ENCODE measurements at places on chromosomes 3 and 15. TPM values are rescaled to one million over a fixed set of nuclear protein-coding genes. Genes with fewer than 3 reads are reported as not detected.

The FBXL2 gene
- total RNA-seq, result 9.8 TPM

The TKT gene
- total RNA-seq, result 279 TPM

The GOLGA8A gene
- total RNA-seq, result 53.5 TPM

The ITGB5 gene
- total RNA-seq, result 48.8 TPM

The SMCO1 gene
- total RNA-seq, result not detected

The CPEB1 gene
- 14.4 TPM for total RNA-seq

- peak; percentile 36 for DNase-seq
Observed at GRCh38 chr15:43792761-43793476, 799 bp downstream of the SERF2 start.

DNA sequence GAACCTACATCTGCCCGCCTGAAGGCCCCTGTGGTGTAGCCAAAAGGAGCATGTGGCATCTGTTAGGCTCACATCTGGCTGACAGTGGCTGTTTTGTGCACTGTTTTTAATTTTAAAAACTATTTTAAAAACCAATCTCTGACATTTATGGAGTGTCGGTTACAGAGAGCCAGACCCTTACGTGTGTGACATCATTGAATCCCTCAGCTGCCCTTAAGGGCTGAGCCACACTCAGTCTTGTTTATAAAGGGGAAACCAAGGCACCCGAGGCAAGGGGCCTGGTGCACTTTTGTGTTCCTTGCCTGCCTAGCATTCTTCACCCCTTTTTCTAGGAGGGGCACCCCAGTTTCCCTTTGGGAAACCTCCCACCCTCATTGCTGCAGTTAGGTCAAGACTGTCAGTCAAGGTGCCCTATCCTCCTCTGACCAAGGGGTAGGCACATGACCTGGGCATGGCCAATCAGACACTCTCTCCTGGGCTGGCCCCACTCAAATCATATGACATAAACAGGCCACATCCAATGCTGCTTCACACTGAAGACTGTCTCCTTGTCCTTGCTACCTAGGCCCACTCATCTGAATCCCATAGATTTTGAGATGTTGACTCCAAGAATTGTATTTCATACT, 105.3 kb downstream of the LSM3 start:
- no peak for DNase-seq

DNA sequence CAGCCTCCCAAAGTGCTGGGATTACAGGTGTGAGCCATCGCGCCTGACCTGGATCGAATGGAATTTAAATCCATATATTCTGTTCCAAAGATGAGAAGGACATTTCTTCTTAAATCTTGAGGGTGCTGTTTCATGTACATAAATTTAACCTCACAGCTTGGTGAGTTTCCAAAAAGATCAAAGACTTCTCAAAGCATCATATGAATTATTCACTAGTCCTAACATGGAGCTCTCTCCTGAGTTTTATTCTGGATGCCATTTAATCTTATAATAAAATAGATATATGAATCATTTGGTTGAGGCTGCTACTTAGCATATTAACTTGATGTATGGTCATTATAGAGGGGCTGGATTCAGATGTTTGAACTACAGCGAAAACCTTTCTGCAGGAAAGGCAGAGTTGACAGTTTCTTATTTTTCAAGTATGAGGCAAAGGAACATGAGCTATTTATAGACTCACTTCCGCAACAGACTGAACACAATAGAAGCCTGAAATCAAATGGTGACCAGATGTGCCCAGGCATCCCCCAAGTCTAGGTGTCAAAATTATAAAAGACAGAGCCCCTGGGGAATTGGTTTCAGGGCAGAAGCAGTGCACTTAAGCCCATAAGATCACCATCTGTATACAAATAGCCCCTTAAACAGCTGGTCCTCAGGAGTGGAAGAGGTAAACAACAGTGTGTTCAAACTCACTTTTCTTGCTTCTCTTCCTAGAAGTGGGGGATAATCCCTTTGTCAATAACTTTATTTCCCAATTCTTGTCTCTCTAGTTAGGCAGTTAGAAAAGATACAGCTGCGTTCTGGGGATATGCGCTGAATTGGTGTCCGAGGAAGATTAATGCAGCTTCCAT, 29.7 kb downstream of the STARD9 start:
- DNase-seq, result no peak

- peak; percentile 58 for DNase-seq
Observed at GRCh38 chr15:71743861-71744382, 66.4 kb upstream of the NR2E3 start.

DNA sequence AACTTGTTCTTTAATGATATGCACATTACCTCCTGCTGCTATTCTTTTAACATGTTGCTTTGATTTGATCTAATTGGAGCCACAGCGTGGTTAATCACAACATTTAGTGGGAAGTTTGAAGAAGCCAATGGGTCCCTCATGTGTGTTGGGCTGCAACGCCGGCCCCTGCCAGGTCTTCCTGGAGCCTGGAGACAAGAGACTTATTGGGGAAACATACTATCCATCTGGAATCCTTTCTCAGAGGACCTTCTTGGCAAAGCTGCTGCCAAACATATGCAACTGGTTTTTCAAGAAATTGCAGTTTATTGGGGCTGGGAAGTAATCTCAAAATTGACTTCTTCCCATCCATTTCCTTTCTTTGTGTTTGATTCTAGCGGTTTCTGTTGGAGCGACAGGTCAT, 396.3 kb upstream of the PROK2 start:
- DNase-seq, result no peak

GRCh38 chr3:77935418-77935817, 895.5 kb downstream of the ROBO2 start:
- DNase-seq, result no peak

- no peak for DNase-seq
Observed at GRCh38 chr15:39777496-39777895, 5.1 kb downstream of the FSIP1 start.

GRCh38 chr3:86451749-86452148, 539.2 kb downstream of the VGLL3 start:
- no peak for DNase-seq

DNA sequence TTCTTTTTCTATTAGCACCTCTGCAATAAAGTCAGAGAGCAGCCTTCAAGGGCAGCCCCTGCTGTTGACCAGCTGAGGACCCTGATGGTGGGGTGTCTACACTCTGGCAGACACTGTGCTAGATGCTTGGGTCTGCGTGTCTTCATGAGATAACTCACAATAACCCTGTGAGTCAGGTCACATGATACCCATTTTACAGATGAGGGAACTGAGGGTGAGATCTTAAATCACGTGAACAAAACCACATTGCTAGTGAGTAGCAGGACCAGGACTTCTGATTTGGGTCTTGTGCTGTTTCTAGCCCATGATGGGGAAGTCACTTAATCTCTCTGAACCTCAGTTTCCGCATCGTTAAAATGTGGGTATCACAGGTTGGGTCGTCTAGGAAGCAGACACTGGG, 118.5 kb upstream of the LIPC start:
- DNase-seq, result no peak

DNA sequence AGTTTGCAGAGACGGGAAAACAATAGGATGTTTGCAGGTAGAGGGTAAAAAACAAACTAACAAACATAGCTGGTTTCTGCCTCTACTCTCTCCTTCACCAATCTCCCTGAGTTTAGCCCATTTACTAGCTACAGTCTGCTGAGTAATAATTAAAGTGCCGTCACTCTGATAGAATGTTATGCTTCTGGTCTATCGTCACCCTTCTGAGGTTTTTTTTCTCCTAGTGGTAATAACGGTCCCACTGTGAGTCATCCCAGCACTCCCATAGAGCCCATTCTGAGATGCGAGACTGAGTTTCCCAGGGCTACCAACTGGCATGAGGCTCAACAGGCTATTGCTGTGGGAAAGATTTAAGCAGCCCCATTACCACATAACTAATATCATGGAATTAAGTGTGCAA, 56.4 kb downstream of the PLAAT1 start:
- DNase-seq, result no peak

- no peak for DNase-seq
Observed at GRCh38 chr3:48268936-48269561, 28.1 kb downstream of the ZNF589 start.

DNA sequence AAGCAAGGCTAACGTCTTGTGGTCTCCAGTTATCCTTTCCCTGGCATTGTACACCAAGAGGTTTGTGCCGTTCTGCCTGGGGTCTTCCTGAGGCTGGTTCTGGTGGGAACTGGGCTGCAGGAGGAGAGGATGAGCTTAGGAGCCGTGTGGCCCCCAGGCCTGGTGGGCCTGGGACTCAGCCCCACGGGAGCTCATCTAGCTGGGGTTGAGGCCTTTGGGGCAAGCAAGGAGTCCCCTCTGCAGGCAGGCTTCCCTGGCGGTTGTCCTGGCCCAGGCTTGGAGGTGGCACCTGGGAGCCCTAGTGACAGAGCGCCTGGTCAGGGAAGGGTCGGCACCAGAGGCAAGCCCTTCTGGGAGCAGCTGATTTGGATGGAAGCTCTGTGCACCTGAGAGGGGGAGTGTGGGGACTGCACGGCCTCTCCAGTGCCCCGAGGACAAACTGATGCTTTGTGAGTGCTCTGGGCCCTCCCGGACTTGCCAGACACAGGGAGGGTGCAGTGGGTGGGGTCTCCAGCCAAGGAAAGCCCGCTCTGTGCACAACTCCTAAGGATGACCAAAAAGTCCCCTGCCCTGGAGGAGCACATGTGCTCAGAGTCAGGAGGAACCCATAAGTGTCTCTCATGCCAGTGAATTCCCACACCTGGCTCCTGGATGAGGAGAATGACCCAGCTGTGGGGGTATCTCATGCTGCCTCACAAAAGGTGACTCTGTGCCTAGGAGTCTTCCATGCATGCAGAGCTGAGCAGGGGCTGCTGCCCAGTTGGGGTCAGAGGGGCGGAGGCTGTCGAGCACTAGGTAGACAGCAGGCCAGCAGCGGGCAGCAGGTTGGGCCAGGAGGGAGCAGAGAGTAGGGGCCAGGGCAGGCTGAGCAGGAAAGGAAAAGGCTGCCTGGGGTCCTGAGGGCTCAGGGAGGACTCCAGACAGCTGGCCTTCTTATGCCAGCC, 2.7 kb downstream of the PAK6 start:
- DNase-seq, result no peak

DNA sequence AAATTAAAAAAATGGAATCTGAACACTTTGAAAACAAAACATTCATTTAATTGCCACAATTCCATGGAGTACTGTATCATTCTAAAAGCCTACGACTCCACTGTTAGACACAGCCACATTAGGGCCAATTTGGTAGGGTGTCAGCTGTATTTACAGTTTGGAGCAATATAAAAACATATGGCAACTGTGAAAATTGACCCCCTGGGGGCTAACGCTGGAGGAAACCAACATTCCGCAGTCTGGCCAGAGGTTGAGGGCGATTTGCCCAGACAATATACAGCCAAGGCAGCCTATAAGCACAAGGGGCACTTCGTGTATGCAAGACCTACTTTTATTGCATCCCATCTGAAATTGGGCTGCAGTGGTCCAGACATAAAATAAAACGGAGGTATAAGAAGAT, 476.5 kb upstream of the WNT5A start:
- no peak for DNase-seq

DNA sequence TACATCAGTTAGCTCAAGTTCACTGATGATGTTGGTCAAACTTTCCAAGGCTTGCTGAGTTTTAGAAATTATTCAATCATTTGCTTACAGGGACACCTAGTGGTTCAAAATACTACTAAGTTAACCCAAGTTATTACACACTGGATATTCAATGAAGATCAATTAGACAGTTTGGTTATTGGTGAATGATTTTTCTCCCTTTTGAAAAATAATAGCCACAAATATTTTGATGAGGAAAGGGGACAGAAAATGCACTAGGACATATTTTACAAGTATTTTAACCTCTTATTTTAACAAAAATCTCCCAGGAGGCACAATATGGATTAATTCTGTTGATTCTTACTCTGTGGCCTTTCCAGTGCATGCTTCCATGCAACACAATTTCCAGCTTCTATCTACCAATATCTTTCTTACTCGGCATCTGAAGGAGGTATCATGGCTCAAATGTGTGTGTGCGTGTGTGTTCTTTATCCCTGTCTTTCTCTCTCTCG, 20.1 kb upstream of the GOLGA6L2 start:
- no peak for DNase-seq

- DNase-seq, result no peak
Observed at GRCh38 chr3:14231145-14231990, 52.8 kb downstream of the LSM3 start.

GRCh38 chr15:88021601-88022000, 234.9 kb downstream of the NTRK3 start:
- no peak for DNase-seq

- DNase-seq, result peak; percentile 5
Observed at GRCh38 chr15:25183581-25184251, 228.9 kb downstream of the SNRPN start.

- no peak for DNase-seq
Observed at GRCh38 chr3:157836022-157836421, 270.2 kb downstream of the SHOX2 start.

DNA sequence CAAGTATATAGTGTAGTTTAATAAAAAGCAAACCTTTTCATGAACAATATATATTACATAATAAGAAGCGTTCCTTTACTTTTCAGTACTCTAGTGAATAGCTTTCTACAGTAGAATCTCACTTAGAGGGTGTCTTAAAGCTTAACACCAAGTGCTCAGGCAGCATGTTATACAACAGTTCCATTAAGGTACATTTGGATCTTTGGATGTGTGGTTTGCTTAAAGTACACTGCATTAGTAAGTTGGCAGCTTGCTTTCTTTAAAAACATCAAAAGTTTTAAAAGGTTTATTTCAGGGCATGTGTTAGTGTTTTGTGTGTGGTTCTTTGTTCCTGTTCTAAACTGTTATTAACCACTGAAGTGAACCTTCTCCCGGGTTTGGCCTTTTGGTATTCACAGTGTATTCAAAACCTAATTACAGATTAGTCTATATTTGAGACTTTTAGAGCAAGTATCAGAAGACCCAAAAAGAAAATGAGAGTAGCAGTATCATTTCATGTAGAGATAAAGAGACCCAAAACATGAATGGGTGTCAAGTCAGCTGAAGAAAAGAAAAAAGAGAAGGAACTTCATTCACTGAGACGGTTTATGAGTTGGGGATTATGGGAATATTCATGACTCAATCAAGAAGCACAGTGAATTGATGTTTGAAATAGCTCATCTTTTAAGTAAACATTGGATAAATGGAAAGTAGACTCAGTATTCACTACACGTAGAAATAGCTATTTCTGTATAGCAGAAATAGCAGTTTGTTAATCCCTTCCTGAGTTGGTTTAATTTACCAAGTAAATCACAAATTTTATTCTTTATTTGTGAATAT, 93.9 kb downstream of the OPA1 start:
- DNase-seq, result no peak

Measured in ovary (tissue), 10 donors.